Liver (tissue), 10 donors: ENCODE measurements at places on chromosomes 12 and 14.
A peak's percentile ranks its signal among the peaks of the same experiment; 100 is the strongest.

- no peak for DNase-seq
Measured at GRCh38 chr14:103185051-103186029, 62.1 kb downstream of the TNFAIP2 start.

DNA sequence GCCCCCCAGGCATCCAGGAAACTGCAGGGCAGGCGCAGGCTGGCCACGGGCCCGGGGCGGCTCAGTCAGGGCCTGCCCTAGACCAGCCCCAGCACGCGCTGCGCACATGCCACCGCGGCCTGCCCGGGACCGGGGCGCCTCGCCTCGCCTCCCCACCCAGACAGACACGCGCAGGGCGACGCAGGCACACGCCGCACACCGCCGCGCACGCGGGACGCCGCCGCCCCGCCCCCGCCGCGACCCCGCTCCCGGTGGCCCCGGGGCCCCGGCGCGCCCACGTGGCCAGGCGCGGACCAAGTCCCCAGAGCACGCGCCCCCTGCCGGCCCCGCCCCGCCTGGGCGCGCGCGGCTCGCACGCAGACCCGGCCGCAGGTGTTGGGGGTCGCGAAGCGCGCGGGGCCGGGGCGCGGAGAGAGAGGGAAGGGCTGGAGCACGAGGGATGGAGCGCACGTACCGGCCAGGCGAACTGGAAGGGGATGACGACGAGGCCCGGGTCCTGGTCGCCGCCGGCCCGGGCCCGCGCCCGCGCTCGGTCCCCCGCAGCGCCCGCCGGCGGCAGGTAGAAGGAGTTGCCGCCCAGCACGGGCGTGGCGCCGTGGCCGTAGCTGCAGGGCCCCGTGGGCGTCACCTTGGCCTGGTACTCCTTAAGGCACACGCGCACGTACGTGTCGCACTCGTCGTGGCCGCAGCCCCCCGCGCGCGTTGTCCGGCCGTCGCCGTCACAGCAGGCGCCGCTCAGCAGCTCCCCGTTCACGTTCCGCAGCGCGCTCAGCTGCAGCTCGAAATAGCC, 1.1 kb downstream of the JAG2 start:
- DNase-seq = no peak

- DNase-seq = peak; percentile 85
Measured at GRCh38 chr12:11500188-11500860, 105.0 kb upstream of the PRB2 start.

DNA sequence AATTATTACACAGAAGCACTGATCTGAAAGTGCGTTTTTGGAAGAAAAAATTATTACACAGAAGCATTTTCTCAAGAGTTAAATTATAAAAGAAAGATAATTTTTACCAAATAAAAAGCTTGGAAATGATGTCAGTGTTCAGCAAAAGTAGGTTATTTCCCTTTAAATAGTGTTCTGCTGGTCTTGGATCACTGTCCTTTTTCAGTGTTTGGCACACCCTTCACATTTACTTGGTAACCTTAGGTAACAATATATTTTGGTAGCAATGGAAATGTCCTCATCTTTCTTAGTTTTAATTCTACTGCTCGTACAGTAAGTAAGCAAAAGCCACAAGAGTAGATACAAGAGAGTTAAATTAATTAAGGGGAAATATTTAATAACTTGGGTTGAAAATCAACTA, 40.3 kb downstream of the FERMT2 start:
- DNase-seq = no peak

DNA sequence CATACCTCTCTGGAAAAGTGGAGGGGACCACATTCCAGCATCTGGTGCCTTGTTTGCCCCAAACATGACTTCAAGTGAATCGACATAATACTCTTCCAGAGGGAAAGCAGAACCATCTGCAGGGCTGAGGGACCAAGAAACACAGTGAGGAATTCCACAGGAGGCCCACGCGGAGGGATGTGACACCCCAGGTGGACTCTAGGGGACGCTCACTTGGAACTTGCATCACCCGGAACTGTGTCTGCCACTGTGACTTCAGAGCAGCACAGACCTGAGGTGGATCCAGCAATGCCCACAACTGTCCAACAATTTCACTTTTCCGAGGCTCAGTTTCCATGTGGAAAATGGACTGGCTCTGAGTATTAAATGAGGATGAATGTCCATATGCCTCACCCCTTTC, 14.3 kb upstream of the CLMN start:
- DNase-seq = no peak

DNA sequence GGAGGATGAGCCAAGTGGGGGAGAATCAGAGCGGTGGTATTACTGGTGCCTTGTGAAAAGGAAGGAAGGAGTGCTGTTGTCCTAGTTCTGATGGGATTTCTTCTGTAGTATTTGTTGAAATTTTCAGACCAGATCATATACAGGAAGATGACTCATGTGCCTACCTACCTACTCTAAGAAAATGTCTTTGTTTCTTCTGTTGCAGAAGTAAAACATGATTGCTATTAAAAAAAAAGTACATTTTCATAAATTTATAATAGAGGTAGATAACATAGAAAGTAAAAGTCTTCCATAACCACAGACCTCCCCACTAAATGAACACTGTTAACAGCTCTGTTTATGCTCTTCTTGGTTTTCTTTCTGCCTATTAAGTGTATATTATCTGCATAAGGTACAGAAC, 26.9 kb downstream of the SAMD4A start:
- DNase-seq = no peak

DNA sequence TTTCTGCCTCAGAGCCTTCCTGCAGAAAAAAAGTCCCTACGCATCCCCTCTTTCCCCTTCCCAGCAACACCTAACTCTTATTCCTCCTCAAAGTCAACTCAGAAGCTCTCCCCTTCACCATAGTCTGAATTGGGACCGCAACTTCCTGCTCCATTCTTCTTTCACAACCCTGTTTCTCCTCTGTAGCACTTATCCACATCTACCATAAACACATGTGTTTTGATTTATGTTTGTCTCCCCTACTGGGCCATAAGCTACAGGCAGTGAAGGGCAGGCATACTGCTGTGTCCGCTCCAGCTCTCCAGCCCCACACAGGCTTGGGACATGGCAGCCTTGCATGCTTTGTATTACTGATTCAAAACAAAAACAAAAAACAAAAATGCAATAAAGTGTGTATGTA, 5.9 kb downstream of the SDR9C7 start:
- DNase-seq = no peak

GRCh38 chr14:57889245-57889644, 23.4 kb upstream of the SLC35F4 start:
- no peak for DNase-seq

- no peak for DNase-seq
Measured at GRCh38 chr12:47078733-47079467, 521 bp upstream of the PCED1B start.

- DNase-seq = no peak
Measured at GRCh38 chr14:37247791-37248461, 50.2 kb downstream of the MIPOL1 start.

GRCh38 chr12:121637231-121637914, 11.0 kb downstream of the ORAI1 start:
- no peak for DNase-seq

GRCh38 chr14:72155379-72155993, 223.3 kb downstream of the RGS6 start:
- no peak for DNase-seq

DNA sequence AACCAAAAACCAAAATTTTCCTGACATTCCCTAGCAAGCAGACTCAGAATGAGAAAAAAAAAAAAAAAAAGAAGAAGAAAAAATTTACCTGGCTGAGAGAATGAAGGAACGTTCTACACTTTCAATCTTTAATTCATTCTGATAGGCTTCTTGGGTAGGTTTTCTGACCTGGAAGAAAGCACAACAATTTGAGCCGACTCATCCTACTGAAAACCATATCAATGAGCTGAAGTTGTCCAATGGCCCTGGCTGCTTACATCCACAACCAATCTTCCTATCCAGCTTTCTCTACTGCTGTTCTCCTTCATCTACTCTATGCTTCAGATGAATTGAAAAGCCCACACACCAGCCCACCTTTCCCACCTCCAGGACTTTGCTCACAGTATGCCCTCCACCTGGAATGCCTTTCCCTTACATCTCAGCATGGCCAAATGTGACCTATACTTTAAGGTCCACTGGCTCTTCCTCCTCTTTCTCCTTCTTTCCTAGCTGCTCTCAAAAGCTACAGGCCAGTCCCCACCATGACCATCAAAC, 31.6 kb upstream of the NR2C1 start:
- DNase-seq = no peak

GRCh38 chr14:65469903-65470302, 57.4 kb downstream of the FUT8 start:
- no peak for DNase-seq
